Brain microvascular endothelial cell (primary cell): ENCODE measurements at places on chromosomes 7 and 10.

- DNase-seq = no peak
Observed at GRCh38 chr7:44454348-44454747, 36.1 kb downstream of the NUDCD3 start.

DNA sequence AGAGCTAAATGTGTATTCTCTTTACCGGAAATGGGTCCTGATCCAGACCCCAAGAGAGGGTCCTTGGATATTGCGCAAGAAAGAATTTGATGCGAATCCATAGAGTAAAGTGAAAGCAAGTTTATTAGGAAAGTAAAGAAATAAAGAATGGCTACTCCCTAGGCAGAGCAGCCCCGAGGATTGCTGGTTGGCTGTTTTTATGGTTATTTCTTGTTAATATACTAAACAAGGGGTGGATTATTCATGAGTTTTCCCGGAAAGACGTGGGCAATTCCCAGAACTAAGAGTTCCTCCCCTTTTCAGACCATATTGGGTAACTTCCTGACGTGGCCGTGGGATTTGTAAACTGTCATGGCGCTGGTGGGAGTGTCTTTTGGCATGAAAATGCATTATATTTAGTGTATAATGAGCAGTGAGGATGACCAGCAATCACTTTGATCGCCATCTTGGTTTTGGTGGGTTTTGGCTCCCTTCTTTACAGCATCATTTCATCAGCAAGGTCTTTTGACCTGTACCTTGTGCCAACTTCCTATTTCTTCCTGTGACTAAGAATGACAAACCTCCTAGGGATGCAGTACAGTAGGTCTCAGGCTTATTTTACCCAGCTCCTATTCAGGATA, 60.4 kb downstream of the ARL4A start:
- DNase-seq = no peak

GRCh38 chr10:122191936-122192541, 79.1 kb upstream of the BTBD16 start:
- DNase-seq = no peak

DNA sequence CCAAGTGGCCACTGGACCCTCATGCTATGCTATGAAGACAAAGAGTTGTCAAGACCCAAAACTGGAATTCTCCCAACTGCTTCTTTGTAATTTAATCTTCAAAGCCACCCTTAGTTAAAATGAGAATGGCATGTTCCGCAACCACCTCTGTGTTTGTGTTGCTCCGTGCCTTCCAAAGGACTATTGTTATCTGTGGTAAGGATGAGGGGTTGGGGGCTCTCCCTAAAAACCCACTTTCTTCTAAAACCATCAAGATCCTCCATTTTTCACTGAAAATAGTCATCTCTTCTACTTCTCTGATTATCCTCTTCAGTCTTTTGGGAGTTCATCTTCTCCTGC, 222.1 kb upstream of the AOAH start:
- no peak for DNase-seq

DNA sequence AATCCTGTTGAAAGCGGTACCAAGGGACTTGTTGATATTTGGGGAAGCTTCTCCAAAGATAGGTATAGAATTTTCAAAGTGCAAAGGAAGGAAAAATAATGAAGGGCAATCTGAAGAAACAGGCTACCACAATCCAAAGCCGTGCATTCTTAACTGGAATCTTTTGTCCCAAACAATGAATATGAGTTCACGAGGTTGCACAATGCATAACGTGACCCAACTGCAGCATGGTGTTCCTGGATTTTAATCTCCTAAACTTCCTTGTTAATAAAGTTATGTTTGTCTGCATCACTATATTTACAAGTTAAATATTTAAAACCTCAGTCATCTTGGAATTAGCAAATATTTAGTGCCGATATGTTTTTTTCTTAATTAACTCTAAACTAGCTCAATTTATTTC, 203.7 kb downstream of the WDR11 start:
- DNase-seq = no peak

DNA sequence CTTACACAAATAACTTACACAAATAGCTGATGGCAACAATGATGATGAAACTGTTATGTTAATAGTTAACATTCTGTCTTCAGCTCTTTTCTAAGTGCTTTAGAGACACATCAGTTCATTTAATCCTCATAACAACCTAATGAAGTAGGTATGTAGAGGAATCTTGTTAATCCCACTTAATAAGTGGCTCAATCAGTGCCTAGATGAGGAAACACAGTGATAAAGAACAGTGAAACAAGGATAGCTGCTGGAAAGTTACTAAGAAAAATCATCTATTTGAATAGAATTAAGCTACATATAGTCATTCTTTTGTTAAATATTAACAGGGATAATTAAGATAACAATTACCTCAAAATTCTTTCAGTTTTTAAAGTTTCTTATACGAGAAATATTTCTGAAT, 487.6 kb downstream of the ARL4A start:
- DNase-seq = no peak

DNA sequence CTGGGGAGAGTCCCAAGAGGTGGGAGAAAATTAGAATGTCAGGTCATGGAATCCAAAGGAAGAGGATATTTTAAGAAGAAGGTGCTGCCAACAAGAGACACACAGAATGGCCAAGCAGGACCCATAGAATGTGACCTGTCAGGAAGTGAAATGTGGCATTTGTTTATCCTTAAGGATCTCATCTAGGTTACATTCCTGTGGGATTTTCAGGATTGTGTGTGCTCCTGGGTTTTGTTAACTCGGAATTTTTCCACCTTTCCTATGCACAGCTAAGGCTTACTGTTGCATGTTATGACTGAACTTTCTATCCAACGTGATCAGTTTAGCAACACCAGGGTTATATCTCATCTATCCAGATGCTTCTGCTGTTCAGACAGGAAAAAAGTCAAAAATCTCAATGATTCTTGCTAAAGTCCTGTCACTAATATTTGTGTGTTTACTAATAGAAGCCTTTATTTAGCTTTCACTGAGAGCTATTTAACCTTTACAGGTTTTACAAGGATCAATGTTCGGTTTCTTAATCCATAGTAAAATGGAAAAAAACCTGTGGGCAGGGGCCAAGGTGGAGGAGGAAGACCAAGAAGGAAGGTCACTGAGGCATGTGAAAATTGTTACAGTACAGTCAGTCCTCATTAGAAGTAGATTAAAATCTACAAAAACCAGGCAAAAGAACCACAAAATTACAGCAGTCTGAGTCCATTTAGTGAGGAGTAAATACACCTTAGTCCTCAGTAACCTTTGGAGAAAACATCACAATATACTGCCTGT, 437.8 kb upstream of the NPVF start:
- DNase-seq = no peak

DNA sequence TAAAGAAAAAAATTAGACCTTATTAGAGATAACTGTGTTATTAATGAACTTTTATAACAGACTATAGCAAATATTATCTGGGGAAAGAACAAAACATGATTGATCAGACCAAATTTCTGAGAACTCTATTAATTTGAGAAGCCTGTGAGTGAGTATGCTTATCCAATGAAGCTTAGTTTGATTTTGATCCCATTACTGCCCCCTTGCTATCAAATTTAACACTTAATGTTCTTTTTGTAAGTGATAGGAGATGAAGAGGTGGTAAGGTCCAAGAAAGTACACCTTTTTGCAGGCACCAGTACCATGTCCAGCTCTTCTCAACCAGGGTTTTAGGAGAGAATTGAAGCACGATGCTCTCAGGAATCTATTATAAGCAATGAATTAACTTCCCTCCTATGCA, 49.9 kb downstream of the ZNF365 start:
- no peak for DNase-seq

- no peak for DNase-seq
Observed at GRCh38 chr7:45684910-45685618, 110.9 kb downstream of the ADCY1 start.

DNA sequence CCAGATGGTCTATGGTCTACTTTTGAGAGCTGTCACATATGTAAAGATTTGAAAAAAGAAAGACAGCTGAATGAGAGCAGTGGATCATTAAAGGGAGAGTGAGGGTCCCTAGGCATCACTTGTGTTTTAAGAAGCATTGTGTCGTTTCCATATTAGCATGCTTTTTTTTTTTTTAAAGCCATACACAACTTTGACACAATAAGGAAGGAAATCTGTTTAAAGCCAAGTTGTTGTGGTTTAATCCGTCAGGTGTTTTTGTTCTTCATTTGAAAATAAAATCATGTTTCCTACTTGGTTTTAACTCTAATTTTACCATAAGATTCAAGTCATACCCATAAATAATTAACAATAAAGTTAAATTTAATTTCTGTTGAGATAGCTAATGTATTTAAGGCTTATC, 53.5 kb downstream of the MDFIC start:
- no peak for DNase-seq

DNA sequence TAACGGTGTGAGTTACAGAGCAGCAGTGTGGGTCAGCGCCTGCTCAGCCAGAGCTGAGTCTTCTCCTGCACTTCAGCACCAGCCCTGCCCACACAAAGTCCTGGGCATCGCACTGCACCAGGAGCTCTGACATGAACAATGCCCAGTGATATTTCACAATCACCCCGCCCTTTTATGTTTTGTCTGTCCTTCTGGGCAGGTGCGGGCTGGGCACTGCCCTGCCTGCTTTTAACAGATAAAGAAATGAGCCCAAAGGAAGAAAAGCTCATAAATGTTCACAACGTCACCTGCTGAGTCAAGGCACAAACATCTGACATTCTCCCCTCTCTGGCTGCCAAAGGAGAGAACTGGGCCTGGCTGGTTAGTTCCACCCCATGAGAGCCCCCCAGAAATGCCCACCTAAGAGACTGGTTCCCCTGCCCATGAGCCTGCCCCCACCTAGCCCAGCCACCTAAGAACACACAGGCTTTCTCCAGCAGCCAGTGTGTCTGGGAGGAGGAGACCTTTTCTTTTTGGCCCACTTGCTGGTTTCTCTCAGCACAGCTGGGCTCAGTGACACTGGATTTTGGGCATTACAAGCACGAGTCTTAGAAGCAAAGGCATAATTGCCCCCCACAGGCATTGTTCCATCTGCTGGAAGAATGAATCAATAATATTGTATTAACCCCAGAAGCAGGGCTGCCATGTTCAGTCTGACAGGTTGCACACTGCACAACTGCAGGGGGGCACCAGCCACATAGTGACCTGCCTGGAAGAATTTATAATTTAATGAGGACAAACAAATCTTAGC, 22.3 kb downstream of the CALML3 start:
- peak; percentile 52 for DNase-seq

DNA sequence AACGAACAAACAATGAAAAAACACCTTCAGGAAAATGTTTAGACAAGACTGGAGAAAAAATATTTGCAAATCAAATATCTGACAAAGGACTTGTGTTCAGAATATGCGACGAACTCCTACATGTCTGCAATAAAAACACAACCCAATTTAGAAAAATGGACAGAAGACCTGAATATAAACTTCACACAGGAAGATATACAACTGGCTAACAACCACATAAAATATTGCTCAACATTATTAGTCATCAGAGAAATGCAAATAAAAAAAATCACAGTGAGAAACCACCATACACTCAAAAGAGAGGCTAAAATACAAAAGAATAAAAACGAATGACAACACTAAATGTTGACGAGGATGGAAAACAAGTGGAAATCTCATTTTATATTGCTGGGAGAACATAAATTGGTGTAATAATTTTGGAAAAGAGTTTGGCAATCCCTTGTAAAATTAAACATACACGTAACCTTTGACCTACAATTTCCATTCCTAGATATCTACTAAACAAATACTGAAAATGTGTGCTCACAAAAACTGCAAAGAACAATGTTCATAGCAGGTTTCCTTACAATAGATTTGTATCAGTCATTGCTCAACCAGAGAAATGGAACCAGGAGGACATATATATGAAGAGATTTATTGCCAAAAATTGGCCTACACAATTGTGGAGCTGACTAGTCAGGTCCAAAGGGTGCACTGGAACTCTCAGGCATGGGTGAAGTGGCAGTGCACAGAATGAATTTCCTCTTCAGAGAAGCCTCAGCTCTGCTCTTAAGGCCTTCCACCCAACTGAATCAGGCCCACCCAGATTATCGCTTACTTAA, 82.9 kb upstream of the OGDHL start:
- no peak for DNase-seq

DNA sequence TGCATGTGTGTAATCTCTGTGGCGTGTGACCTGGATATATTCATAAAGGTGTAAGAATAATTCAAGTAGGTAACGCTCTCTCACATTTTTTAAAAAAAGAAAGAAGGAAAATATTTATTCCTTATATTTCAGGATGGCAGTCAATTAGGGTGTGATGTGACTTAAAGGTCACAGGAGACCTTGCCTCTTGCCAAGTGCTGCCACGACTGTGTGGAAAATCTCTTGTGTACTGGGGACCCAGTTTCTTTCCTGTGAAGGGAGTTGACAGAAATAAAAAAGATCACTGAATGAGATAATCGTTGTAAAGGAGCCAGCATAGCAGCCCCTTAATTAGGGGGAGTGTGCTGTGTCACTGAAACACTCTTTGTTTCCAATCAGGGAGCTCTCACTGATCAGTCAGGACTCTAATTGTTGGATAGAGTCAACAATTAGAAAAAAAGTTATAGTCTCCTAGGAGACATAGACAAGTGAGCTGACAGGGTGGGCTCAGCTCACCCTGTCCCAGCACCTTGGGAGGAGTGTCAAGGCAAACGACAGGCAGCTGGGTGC, 31.1 kb downstream of the PTPRE start:
- DNase-seq = no peak

DNA sequence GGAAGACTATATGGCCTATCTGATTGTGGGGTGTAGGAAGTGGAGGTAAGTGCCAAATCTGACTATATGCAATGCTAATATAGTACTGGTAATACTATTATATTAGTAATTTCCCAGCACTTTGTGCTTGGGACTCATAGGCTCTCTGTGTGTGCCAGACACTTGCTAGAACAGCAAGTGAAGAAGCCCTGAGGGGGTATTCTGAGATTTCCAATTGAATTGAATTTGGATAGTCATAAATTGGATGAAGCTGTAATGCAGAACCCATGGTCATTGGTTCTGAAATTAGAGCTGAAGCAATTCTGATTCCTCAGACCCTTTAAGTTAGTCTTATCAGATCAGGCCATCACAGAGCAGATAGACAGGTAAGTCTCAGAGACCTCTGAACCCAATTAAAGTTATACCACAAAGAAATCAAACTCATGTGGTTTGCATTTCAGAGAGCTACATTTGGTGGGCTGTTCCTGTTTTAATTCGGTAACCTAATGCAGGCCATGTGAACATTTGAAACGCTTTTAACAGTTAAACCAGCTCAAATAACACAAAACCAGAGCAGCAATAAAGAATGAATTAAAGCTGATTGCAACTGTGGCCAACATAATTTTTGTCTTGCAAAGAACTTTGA, 179.5 kb downstream of the CREB5 start:
- no peak for DNase-seq

- DNase-seq = no peak
Observed at GRCh38 chr10:111709603-111710002, 474.0 kb downstream of the GPAM start.

GRCh38 chr7:50207686-50208255, 96.7 kb upstream of the IKZF1 start:
- no peak for DNase-seq

GRCh38 chr10:78664929-78665553, 403.7 kb upstream of the ZMIZ1 start:
- DNase-seq = peak; percentile 27

- no peak for DNase-seq
Observed at GRCh38 chr10:109928475-109928891, 5.2 kb upstream of the XPNPEP1 start.
